AG10803 (cell line): ENCODE measurements at places on chromosomes 3 and 15.

- DNase-seq: peak; percentile 16
Measured at GRCh38 chr3:14890476-14890875, 56.9 kb upstream of the NR2C2 start.

DNA sequence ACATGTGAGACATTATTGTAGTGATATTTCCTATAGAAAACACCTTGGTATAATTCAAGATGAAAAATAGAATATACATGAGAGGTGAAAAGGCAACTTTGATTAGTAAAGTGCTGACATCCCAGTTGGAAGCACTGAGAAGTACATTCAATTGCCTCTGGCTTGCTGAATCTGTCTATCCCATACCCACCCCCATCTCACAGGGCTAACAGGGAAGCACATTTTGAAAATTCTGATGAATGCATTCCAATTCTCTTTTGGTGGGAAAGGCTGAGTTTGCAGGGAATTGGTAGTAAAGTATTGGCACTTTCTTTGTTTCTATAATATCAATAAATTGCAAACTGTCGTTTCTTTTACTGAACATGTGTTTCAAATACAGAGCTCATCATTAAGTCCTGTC is 122.9 kb downstream of the MBNL1 start:
- no peak for DNase-seq

- DNase-seq: no peak
Measured at GRCh38 chr3:193813501-193813830, 220.5 kb downstream of the OPA1 start.

DNA sequence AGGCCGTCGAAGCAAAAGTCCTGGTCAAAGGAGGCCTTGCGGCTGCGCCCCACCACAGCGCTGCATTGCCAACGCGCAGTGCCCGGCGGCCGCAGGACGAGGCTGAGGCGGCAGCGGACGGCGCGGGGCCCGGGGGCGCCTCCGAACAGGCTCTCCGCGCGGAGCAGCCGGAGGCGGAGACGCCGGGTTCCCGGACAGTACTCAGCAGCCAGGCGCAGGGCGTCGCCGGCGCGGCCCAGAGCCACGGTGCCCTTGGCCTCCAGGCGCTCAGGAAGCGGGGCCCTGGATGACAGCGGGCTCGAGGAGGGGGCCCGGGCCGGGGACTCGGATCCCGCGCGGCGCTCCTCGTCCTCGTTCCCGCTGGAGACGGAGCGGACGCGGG is 1.1 kb downstream of the C2CD4B start:
- no peak for DNase-seq

DNA sequence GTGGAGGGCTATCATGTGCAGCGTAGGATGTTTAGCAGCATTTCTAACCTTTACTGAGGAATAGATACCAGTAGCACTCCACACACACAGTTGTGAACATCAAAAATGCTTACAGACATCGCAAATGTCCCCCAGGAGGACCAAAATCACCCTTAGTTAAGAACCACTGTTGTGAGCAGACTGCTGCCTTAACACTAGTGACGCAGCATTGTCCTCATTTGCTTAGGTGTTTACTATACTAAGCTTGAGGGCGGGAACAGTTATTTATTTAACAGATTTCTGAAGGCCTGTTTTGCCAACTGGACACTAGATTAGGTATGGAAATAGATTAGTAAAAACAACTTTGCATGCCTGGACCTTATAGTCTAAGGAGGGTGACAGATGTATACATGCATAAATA is 2.3 kb downstream of the PPP2R3A start:
- no peak for DNase-seq

GRCh38 chr15:61659566-61660190 is 400.6 kb downstream of the VPS13C start:
- DNase-seq: peak; percentile 84

DNA sequence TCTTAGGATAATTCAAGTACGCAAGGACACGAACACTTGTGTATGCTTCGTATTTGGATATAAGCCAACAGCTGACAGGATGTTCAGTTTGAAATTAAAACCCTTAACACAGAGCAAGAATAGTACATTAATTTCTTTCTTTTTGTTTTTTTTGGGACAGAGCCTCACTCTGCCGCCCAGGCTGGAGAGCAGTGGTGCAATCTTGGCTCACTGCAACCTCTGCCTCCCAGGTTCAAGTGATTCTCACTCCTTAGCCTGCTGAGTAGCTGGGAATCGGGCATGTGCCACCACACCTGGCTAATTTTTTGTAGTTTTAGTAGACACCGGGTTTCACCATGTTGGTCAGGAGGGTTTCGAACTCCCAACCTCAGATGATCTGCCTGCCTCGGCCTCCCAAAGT is 32.4 kb downstream of the TOMM70 start:
- no peak for DNase-seq

- no peak for DNase-seq
Measured at GRCh38 chr15:52114261-52115055, 1.9 kb upstream of the BCL2L10 start.

GRCh38 chr3:34568766-34569165 is 770.3 kb downstream of the PDCD6IP start:
- DNase-seq: no peak

- DNase-seq: no peak
Measured at GRCh38 chr15:72146221-72146620, 28.0 kb downstream of the SENP8 start.

DNA sequence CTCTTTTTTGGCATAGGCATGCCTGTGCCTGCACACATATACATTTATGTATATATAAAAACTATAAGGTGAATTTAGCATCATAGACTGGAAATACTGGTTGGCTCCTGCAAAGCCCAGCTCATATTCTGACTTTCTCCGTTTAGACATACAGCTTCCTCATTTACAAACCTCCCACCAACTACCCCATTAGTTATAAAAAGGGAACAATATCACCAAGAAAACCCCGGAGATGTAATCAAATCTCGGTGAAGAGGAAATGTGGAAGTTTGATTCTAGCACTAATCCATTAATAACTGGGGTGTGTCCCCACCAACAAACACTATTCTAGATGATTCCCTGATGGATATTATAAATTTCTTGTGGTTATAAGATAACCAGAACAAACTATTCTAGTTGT is 517.7 kb upstream of the TBL1XR1 start:
- no peak for DNase-seq
